Activated naive CD4-positive, alpha-beta T cell treated with Interleukin-2 at 50 U/mL for 16 hours (primary cell): ENCODE measurements at places on chromosomes 16 and 17.

GRCh38 chr17:3511852-3512504 lies 36.2 kb downstream of the ASPA start:
- DNase-seq: no peak

- peak; percentile 24 for DNase-seq
Observed at GRCh38 chr16:71846431-71846830, 655 bp downstream of the ATXN1L start.

- DNase-seq: no peak
Observed at GRCh38 chr17:37225465-37225864, 150.3 kb upstream of the C17orf78 start.

DNA sequence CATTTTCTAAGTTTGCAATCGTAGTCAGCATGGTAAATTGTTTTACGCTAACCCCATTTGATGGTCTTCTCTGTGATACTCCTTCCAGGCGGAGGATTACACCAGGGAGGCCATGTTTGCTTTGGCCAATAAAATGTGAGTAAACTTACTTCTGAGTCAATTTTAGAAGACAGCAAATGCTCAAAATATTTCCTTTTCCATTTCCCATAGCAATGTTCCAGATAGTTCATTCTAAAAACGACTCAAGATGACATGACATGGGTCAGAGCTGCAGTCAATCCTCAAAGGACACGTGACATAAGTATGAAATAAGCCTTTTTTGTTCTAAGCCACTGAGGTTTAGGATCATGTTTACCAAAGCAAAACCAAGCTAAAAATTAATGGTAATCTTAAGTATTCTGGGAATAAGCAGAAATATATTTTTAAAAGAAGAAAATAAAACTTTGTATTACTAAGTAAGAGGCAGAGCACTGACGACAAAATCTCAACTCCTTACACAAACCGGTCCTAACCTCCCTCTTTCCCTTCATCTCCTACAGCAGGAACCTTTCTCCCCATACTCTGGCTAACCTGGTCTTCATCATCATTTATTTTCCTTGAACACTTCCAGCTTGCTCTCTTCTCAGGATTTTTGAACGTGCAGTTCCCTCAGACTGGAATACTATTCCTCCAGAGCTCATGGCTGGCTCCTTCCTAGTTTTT lies 266.2 kb downstream of the CEP112 start:
- no peak for DNase-seq

- no peak for DNase-seq
Observed at GRCh38 chr17:73940511-73940910, 263.0 kb upstream of the RPL38 start.

DNA sequence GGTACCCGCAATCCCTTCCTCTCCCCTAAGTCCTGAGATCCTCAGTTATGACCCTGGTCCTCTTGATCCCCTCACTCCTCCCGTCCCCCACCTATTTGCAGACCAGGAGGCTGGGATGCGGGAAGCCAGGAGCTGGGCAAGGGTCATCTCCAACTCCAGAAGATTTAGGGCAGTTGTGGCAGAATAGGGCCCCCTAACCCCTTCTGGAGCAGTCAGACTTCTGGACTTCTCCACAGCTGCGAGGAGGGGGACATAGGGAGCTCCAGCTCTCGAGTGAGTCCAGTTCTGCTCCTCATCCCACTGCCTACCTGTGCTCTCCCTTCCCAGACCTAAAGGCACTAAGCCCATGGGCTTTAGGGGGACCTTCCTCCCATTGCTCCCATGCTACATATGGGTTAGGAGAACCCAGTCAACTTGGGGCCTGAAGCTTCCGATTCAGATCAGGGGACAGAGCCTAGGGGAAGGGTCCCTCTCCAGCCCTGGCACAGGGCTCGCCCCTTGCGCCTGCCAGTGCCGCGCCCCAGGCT lies 1.3 kb downstream of the WNK4 start:
- no peak for DNase-seq

GRCh38 chr16:68417711-68418301 lies 30.5 kb downstream of the SMPD3 start:
- peak; percentile 75 for DNase-seq

- DNase-seq: no peak
Observed at GRCh38 chr16:81366316-81366932, 51.7 kb downstream of the GAN start.

GRCh38 chr16:57911743-57912142 lies 59.2 kb downstream of the CNGB1 start:
- no peak for DNase-seq

- no peak for DNase-seq
Observed at GRCh38 chr17:73423806-73424205, 112.0 kb upstream of the CDC42EP4 start.

- no peak for DNase-seq
Observed at GRCh38 chr17:81564778-81565177, 12.6 kb upstream of the FAAP100 start.

- no peak for DNase-seq
Observed at GRCh38 chr16:86449446-86450095, 60.8 kb upstream of the FOXF1 start.

DNA sequence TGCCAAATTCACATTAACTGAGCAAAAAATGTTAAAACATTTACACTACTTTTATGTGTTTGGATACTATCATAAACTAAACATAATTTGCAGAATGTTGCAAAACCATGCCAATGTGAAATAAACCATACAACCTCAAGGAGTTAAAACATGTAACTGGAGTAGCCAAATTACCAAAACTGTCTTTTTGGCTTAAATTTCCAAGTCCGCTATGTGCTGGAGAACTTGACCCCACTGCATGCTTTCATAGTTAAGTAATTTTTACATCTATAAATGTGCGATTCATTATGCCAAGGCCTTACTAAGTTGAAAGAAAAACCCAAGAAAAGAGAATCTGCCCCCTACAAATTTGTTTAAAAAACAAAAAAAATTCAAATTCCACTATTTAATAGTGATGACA lies 28.2 kb downstream of the BRD7 start:
- DNase-seq: no peak

- no peak for DNase-seq
Observed at GRCh38 chr17:804541-805435, 22.6 kb downstream of the MRM3 start.

DNA sequence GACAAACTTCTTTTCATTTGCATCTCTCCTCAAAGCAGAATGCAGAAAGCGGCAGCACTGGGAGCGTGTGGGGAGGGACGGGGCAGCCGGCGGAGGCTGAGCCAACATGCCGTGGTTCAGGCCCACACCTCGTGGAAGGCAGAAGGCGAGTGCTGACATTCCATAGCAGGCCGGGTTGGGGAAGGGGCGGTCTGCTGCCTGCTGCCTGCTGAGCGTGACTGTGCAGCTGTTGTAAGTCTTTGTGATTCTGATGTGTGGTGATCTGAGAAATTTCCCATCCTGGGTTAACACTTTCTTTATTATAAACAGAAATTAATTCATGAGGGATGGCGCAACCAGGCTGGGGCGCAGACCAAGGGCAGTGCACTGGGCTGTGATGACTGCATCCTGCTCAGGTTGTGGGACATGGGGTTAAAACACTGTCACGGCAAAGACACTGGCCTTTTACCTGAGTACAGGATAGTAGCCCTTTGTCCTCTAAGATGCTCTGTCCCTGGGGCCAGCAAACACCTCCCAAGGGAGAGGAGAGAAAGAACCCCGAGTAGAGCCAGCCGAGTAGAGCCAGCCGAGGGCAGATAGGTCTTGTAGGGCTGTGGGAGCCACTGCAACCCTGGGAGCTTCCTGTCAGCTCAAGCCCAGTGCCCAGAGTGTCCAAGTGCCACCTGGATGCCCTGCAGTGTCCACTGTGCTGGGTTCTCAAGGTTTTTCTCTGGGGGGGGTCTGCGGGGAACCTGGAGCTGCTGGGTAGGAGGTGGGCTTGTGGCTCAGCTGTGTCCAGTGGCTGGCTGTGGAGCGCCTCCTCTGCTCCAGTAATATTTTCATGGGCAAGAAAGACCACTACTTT lies 8.8 kb upstream of the DNASE1 start:
- DNase-seq: no peak

GRCh38 chr17:81245024-81245664 lies 6.0 kb downstream of the NDUFAF8 start:
- DNase-seq: peak; percentile 30

DNA sequence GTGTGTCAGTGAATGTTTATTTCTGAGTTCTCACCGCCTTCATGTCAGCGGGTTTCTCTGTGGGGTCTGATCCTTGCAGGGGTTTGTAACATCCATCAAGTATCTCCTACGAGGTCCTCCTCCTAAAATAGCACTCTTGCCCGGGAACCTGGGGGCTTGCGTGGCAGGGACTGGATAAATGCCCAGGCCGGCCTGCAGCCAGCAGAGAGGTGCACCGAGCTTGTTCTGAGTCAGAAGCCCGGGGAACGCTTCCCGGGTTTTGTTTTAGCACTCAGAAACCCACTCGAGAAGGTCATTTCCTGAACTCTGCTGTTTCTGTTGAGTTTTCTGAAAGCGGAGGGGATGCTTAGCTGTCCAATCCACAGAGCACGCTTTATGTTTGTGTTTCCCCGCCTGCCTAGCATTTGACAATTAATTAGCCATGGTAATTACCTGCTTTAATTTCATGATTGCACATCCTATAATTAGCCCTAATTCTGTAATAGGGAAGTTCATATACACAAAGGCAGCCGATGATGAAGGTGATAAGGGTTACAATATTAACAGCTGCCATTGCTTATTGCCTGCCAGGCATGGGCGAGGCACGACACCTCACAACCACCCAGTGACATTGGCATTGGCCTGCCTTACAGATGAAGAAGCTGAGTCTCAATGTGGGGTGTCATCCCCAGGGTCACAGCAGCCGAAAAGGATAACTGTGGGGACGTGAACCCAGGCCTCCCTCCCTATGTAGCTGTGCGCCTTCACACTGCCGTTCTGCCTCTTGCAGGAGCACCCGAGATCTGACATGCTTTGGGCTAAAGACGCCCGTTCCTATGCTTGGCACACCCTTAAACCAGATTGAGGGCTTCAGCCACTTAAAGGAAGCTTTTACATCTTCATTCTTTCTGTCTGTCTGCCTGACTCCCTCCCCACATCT lies 333.1 kb downstream of the CPPED1 start:
- no peak for DNase-seq
